ENCODE measurements at places on chromosomes 16 and 17. TPM values are rescaled to one million over a fixed set of nuclear protein-coding genes. Genes with fewer than 3 reads are reported as not detected.

DNA sequence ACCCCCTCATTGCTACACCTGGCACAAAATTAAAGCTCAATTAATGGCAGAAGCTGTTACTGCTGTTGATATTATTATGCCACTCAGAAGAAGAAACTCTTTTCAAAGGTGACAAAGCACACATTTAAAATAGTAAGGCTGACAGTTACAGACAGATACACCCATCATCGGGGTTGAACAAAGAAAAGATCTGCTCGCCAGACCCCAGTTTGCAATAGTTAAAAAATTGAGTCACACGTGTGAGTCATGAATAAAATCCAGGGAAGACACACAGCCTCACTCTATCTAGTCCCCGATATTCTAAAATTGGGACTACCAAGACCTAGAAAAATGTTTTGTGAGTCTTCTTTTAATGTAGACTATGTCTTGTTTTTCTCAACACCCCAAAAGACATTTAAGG, 330.0 kb upstream of the SOX9 start:
- no peak for DNase-seq

- peak; percentile 48 for DNase-seq
These were observed 34.8 kb downstream of the C17orf67 start for GRCh38 chr17:56798916-56799315.

DNA sequence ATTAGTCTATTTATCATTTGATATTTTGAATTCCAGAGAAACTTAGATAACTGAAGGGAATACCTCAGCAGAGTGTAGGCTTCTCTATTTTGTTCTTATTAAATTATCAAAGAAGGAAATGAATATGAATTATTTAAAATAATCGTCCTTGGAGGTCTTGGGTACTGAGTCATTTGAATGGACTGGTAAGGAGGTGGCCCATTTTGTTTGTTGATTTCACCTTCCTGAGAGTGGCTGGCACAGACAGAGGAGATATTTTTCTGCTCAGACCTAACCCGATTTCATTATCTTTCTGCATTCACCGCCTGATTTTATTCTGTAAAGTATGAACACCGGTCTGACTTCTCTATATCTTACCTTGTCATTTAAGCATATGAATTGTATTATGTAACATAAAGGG, 88.0 kb downstream of the USP22 start:
- no peak for DNase-seq

GRCh38 chr17:3590231-3590630, 19.0 kb downstream of the TRPV1 start:
- DNase-seq: no peak

DNA sequence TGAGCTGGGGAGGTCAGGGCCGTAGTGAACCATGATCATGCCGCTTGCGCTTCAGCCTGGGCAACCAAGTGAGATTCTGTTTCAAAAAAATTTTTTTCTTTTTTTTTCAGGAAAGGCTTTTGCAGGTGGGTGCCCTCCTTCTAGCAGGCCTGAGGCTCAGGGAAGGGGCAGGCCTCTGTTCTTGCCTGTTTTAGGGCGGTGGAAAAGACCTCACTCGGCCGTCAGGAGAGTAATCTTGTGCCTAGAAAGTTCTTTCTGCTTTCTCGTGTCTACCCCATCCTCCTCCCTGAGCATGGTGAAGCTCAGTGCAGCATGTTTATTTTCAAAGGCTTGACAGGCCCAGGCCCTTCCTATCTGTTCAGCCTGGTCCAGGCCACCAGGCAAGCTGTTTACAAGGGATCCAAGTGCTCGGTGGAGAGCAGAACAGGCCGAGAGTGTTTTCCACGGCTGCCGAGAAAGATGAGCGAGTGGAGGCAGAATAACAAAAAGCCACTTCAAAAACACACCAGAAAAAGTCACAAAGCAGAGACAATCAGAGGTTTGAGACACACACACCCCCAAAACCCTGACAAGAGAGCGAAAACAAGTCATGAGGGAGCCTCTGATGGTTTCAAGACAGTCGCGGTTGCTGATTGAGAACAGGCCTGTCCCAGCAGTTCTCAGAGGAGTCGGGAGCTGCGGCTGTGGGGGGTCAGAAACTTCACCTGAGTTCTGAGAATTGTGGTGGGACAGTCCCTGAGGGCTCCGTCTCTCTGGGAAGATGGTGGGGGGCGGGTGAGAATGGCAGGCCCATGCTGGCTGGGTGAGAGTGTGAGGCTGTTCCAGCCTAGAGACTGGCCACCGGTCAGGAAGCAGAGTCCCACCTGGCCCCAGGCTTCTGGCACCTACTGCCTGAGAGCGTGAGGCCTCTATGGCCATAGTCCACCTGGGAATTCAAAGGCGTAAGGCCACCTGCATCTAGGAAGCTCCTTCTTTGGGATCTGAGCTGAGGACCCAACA, 37.5 kb upstream of the CCR7 start:
- no peak for DNase-seq

DNA sequence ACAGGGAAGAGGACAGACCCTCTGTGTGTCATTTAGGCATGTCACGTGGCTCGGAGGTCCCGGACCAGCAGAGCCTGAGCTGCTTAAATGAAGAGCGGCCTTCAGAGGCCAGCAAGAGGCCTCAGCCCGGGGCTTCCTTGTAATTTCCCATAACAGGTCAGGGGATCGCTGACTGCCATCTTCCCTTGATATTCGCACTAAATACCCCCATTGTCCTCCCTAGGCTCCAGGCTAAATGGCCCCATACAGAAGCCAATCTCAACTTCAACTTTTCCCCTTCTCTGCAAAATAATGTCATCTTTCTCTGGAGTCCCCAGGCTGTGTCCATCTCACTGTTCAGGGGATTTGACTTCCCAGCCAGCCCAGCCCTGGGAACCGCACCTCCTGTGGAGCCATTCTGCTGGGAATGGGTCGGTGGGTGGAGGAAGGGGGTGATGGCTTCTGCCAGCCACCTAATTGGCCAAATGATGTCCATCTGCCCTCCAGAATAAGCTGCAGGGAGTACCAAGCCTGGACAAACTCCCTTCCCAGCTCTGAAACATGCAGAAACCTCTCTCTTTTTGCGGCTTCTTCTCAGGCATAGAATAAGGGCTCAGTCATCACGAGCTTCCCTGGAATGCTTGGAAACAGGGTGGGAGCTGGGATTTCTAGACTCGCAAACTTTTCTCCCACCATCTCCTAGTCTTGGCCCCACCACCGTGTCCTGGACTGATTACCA, 129.9 kb downstream of the SDK2 start:
- DNase-seq: no peak

DNA sequence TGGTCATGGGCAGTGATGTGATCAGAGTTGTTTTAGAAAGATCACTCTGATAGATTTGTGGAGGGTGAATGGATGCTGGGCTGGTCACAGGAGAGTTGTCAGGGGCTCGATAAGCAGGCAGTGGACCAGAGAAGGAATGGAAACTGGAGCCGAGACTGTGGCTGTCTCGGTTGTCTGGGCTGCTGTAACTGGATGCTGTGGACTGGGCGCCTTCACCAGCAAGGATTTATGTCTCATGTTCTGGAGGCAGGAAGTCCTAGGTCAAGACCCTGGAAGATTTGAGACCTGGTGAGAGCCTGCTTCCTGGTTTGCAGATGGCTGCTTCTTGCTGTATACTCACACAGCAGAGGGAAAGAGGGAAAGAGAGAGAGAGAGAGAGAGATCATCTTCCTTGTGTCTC, 203.6 kb downstream of the HS3ST4 start:
- DNase-seq: peak; percentile 86

GRCh38 chr17:38693700-38694329, 11.3 kb upstream of the MLLT6 start:
- DNase-seq: no peak

GRCh38 chr17:46889992-46890564, 32.9 kb upstream of the GOSR2 start:
- DNase-seq: no peak

Gene GID4
- polyA plus RNA-seq: 13.4 TPM

Gene RPA1
- polyA plus RNA-seq: 120 TPM
